NCI-H1694 (cell line): ENCODE measurements at places on chromosomes 2 and 18.

- no peak for DNase-seq
These were observed 130.6 kb upstream of the ZNF236 start for GRCh38 chr18:76691800-76692199.

DNA sequence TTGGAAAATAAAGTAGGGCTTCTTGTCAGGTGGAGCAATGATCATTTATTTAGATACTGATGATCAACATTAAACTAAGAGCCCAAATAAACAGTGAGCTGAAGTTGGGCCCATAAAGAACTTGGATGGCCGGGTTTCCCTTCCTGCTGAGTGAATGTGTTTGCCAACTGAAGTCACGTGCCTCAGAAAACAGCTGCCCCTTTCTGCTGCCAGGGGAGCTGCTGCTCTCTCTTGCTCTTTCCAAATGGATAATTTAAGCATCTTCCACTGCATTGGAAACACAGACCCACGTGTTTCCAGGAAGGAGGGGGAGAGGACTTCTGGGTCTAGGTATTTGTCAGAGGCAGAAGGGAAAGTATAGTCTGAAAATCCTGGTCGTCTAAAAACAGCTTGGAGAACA, 22.9 kb upstream of the NCKAP5 start:
- DNase-seq, result peak; percentile 88

DNA sequence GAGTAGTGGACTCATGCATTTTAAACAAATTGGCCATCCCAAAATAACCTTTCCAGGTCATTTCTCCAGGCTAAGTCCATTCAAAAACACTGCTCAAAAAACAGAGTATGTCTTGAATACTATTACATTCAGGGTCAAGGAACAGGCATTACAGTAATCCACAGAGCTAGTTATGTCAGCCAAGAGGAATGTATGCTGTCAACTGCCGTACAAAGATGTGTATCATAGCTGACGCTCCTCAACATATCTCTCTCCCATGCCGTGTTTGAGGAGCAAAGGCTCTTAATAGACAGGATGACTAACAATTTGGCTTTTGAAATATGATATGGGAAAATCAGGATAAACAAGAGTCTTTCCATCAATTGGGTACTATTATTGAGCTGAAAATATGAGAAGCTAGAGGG, 68.8 kb upstream of the KCTD1 start:
- no peak for DNase-seq

DNA sequence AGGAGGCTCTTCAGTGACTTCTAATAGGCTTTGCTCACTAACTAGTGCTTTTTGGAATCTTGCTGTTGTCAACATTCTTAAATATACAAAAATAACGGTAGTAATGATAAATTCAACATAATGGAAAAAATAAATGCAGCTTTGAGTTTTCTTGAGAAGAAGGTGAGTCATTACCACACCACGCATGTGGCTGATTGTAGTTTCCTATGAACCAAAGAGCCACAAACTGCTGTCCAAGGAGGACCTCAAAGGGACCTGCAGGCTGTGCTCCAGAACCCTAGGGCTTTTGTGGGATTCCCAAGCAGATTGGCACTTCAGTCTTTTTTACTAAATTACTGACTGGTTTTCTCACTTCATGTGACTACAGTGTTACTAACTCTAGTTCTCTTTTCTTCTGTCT, 66.7 kb downstream of the TPGS2 start:
- DNase-seq, result no peak

DNA sequence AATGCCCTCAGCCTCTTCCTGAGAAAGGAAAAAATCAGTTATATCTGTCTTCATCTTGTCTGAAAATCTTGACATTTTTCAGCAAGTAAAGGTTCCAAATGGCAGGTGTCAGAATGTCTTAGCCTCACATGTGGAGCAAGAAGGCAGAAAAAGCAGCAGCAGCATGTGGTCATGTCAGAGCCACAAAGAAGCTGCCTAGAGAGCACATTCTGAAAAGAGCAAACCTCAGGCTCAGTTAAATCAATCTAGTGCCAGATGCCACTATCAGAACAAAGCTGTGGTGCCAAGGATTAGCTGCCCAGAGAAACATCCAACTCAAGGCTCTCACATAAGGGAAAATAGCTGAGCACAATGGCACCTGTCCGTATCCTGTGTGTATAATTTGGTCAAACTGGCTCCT, 105.9 kb downstream of the SRBD1 start:
- peak; percentile 14 for DNase-seq
